ENCODE measurements at places on chromosomes 7 and 10. TPM values are rescaled to one million over a fixed set of nuclear protein-coding genes. Genes with fewer than 3 reads are reported as not detected.

ATG9B gene
- total RNA-seq, result not detected

DEPP1 gene
- 2.6 TPM for total RNA-seq

UBN2 gene
- total RNA-seq, result 3.8 TPM

ADAMTS14 gene
- total RNA-seq, result not detected

ADRA2A gene
- total RNA-seq, result not detected

CALML3 gene
- total RNA-seq, result 7.7 TPM

CUBN gene
- total RNA-seq, result 0.88 TPM

TCAF2 gene
- 4.7 TPM for total RNA-seq

CYP3A5 gene
- total RNA-seq, result 1.9 TPM

SLC26A4 gene
- total RNA-seq, result not detected

UCMA gene
- not detected for total RNA-seq

SPDYE3 gene
- total RNA-seq, result not detected

JCAD gene
- 0.35 TPM for total RNA-seq

PNLIPRP2 gene
- not detected for total RNA-seq

LDB3 gene
- not detected for total RNA-seq

AMZ1 gene
- total RNA-seq, result 0.14 TPM

MMD2 gene
- not detected for total RNA-seq

JAZF1 gene
- total RNA-seq, result 1.6 TPM

SAMD9L gene
- 0.85 TPM for total RNA-seq

CHST15 gene
- total RNA-seq, result 15.0 TPM

TIAL1 gene
- 43.7 TPM for total RNA-seq

NET1 gene
- total RNA-seq, result 238 TPM

ARID5B gene
- 11.3 TPM for total RNA-seq

AKR1C3 gene
- 36.9 TPM for total RNA-seq

CCL24 gene
- total RNA-seq, result not detected

SKAP2 gene
- 5.7 TPM for total RNA-seq

GPR15LG gene
- 44.5 TPM for total RNA-seq

EIF5AL1 gene
- 0.23 TPM for total RNA-seq

TMEM273 gene
- total RNA-seq, result not detected

WEE2 gene
- total RNA-seq, result not detected

MLLT10 gene
- 22.6 TPM for total RNA-seq

PNLIPRP1 gene
- total RNA-seq, result not detected

TFPI2 gene
- total RNA-seq, result 98.0 TPM

ZNF485 gene
- total RNA-seq, result 3.0 TPM

BEND7 gene
- 3.2 TPM for total RNA-seq

DRGX gene
- not detected for total RNA-seq

UNC5B gene
- total RNA-seq, result 10.8 TPM

ATP6V0E2 gene
- 45.0 TPM for total RNA-seq

NPSR1 gene
- total RNA-seq, result not detected

Data from airway epithelial cell (primary cell).